ENCODE measurements at places on chromosomes 11 and 22.
A peak's percentile ranks its signal among the peaks of the same experiment; 100 is the strongest.

DNA sequence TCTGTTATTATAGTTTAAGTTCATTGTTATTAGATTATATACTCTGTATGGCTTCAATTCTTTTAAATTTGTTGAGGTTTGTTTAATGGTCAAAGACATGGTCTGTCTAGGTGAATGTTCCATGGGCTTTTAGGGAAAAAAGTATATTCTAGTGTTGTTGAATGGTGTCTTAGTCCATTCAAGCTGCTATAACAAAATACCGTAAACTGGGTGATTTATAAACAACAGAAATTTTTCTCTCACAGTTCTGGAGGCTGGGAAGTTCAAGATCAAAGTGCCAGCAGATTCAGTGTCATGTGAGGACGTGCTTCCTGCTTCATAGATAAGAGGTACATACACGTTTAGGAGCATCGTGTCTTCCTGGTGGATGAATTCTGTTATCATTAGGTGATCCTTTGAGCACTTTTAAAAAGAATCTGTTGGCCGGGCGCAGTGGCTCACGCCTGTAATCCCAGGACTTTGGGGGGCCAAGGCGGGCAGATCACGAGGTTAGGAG, 26.2 kb downstream of the PPARA start:
- DNase-seq = no peak

DNA sequence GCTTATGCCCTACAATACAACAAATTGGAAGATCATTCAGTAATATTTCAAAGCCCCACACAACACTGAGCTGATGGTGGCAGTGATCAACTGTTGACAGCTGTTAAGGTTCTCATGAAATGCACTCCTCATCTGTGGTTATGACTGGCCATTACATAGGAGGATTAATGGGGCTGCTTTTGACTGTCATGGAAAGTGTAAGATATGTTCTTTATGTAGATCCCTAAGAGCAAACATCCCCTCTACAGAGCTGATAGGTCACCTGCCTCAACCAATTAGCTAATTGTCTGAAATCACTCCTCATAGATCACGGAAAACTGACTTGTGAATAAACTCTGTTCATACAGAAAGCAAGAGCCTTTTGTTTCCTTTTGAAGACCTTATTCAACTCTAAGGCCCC, 78.1 kb downstream of the GAB2 start:
- no peak for DNase-seq

- peak; percentile 10 for DNase-seq
Measured at GRCh38 chr22:42803389-42803788, 53.7 kb downstream of the ARFGAP3 start.

- DNase-seq = no peak
Measured at GRCh38 chr11:70307176-70307575, 36.7 kb downstream of the PPFIA1 start.

DNA sequence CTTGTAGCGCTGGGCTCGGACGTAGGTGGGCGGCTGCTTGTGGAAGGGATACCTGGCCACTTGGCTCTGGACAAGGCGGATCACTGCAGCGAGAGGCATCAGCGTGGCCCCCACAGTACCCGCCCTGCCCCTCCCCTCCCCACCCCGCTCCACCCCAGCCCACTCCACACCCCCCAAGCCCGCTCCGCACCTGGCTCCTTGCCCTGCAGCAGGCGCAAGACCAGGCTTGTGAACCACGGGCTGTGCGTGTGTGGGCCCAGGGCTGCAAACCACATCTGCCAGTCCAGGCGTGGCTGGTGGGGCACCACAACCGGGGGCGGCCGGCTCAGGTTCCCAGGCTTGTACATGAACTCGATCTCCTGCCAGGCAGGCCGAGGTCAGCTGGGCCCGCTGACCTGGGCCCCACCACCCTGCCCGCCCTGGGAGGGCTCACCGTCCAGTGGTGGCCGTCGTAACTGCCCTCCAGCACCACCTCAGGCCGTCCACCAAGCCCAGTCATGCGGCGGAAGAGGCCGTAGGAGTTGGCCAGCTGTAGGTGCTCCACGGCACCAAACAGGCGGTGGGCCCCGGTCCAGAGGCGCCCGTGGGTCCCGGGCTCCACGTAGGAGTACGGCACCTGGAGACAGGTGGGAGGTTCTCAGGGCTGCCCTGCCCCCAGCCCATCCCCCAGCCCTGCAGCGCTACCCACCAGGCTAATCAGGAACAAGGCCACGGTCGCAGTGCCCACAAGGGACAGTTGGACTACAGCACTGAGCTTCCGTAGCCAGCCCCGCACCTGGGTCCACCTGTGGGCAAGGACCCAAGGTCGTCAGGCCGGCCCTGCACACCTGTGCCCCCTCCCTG, 2.9 kb downstream of the LMF2 start:
- no peak for DNase-seq
